ENCODE measurements at places on chromosomes 2 and 18.

- DNase-seq = peak; percentile 91
Measured at GRCh38 chr2:18925296-18925695, 335.9 kb upstream of the NT5C1B start.

DNA sequence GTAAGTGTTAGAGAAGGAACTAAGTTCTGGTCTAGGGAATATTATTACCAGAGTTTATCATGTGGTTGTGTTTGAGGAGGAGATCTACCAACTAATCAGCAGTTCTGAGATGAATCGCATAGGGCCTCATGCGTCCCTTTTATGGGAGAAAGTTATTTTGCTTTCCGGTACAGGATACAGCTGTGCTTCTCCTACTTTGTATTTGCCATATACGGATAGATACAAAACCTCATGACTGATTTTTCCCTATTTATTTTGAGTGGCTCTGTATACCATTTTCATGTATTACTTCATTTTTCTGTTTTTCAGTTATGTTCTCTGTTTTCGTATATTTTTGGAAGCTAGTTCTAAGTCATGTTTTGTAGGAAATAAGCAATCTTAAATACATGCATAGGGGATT, 66.8 kb downstream of the ACSL3 start:
- DNase-seq = no peak

DNA sequence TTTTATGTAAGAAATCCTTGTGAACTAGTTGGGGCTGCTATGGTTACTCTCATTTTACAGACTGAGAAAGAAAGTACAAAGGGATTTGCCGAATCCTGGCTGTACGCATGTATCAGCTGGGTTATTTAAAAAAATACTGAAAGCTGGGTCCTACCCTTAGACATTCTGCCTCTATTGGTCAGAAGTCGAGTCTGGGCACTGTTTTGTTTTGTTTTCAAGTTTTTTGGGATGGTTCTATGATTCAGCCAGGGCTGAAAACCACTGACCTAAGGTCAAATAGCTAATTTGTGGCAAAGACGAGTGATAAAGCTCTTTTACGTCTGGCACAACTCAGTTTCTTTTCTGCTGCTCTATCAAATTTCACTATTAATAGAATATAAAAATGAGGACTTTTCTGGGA, 5.9 kb upstream of the SLC8A1 start:
- no peak for DNase-seq

DNA sequence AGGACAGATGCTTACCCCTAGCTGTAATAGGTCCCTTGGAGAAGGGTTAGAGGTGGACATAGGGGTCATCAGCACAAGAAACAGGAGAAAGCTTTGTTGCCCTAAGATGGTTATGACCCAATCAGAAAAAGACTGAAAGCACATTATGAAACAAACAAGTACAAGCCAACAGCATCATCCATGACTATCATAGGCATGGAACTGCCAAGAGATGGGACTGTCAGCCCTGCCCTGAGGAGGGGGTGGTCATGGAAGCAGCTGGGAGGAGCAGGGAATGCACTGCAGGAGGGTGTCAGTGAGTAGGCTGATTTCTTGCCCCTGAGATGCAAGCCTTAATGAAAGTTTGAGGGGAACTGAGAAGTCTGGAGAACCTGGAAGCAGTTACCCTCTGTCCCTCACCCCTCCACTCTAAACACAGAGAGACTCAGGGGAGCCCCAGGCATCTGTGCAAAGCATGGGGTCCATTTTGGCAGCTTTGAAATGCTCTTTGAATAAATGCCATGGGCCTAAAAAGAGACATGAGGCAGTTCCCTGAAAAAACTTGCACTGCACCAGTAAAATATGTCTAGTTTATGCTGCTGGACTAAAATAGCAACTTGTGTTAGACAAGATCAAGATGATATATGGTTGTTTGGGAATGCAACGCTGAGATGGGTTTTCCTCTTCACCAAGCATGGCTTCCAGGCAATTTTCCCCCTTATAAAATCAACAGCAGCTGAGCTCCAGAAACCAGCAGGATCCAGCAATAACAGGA, 122.7 kb upstream of the ZFP36L2 start:
- DNase-seq = no peak

DNA sequence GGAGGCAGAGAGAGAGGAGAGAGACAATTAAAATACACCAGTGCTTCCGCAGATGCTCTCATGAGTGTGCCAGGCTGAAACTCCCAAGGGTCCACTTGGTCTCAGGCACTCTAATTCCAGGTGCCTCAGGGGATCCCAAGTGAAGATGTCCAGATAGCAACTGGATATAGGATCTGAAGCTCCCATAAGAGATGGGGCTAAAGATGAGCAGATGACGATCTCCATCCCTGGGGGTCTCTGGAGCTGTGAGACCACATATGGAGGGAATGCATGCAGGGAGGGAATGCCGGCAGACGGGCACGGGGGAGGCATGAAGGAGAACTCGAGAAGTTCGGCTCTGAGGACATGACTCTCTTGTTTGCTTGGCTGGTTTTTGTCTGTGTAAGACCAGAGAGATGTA, 223.7 kb upstream of the RAB6C start:
- DNase-seq = no peak

- DNase-seq = no peak
Measured at GRCh38 chr18:78074400-78075020, 824.9 kb downstream of the GALR1 start.

GRCh38 chr18:79241755-79242154, 154.0 kb upstream of the NFATC1 start:
- DNase-seq = no peak

DNA sequence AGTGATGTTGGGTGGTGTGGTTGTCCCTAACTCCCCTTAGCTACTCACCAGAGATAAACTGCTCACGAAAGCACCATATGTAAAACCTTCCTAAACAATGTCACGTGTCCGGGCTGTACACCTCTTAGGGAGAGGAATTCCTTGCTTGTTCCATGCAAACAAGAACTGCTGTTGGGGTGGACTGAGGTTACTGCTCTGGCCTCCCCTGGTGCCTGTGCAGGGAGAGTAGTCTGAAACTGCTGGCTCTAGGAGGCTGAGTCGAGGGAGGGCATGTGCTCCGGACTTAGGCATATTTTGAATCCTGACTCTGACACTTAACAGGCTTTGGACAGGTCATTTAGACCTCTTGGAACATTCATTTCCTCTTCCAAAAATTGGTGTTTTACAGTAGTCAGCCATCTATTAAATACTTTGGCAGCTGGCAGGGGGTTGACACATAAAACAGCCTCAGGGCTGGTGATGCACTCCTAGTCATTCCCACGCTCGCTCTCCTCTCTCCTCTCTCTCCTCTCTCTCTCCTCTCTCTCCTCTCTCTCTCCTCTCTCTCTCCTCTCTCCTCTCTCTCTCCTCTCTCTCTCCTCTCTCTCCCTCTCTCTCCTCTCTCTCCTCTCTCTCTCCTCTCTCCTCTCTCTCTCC, 10.6 kb downstream of the THNSL2 start:
- DNase-seq = no peak

GRCh38 chr2:69183659-69184058, 170.7 kb downstream of the ANTXR1 start:
- DNase-seq = no peak

GRCh38 chr2:106863387-106863786, 22.6 kb downstream of the ST6GAL2 start:
- DNase-seq = no peak

GRCh38 chr2:128315829-128316776, 2.6 kb downstream of the HS6ST1 start:
- DNase-seq = no peak

- no peak for DNase-seq
Measured at GRCh38 chr2:176101216-176101830, 1.7 kb downstream of the HOXD12 start.

- no peak for DNase-seq
Measured at GRCh38 chr2:64763126-64763525, 109.4 kb upstream of the SERTAD2 start.

DNA sequence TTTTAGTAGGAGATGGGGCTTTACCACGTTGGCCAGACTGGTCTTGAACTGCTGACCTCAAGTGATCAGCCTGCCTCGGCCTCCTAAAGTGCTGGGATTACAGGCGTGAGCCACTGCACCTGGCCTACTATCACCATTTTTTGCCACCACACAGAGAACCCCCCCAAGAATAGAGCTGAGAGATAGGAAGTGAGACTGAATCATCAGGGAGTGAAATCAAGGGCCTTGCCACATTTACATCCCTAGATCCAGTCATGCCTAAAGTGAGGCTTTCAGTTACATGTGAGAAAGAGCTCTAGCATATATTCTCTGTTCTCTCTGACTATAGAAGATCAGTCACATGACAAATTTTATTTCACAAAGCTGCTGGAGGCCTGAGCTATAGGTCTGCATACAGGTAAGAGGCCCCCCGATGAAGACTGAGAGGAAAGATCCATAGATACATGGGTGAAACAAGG, 28.0 kb upstream of the KCMF1 start:
- DNase-seq = no peak

GRCh38 chr2:204251158-204251997, 293.9 kb upstream of the PARD3B start:
- no peak for DNase-seq

- no peak for DNase-seq
Measured at GRCh38 chr2:193891023-193891422, 1696.3 kb upstream of the TMEFF2 start.

- no peak for DNase-seq
Measured at GRCh38 chr18:48804856-48805610, 145.7 kb downstream of the SMAD7 start.

- DNase-seq = no peak
Measured at GRCh38 chr2:207867905-207868304, 98.2 kb upstream of the FZD5 start.

DNA sequence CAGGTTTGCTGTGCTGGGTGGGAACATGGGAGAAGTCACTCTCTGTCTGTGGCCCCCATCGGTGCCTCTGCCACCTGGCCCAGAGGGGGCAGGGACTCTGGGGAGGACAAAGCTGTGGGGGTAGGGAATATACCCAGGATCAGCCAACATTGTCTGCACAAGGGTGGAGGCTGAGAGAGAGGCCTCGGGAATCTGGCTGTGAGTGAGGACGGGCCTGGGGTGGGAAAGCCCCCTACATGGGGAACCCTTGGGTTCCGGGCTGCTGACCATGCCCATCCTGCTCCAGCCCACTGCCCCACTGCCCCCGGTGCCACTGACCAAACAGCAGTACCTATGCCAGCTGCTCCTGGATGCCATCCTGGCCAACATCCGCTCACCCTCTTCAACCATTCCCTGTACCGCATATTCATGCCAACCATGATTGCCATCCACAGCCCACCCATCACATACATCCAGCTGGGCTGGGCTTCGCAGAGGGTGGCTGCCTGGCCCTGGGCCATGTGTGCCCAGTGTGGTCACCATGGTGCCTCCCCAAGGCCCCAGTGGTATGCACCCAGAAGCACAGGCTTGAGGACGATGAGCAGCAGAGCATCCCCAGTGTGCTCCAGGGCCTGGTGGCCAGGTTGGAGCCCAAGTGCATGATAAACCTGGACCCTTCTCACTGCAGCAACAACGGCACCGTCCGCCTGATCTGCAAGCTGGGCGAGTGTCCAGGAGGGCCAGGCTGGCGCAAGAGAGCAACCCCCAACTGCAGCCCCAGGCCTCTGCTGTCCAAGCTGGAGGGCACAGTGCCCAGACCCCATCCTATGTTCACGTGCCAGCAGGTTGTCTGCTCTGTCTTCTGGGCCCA, 6.9 kb upstream of the POTEF start:
- no peak for DNase-seq

DNA sequence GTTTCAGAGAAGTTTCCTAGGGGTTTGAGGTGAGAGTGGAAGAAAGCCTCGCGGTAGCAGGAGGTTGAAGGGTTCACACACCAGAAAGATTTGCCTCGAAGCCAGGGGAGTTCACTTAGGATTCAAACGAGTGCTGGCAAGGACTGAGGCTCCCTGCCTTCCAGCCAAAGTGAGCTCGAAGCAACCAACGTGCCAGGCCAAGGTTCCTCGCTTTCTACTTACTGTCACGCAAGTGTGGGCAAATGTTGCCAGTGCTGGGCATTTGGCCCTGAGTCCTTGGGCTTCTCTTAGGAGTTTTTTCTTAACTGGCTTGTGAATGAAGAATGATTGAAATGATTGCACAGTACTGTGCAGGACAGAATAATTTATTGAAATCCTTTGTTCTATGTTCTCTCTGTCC, 53.6 kb downstream of the TMEM178A start:
- DNase-seq = no peak

GRCh38 chr2:158845859-158846258, 50.7 kb downstream of the DAPL1 start:
- no peak for DNase-seq

DNA sequence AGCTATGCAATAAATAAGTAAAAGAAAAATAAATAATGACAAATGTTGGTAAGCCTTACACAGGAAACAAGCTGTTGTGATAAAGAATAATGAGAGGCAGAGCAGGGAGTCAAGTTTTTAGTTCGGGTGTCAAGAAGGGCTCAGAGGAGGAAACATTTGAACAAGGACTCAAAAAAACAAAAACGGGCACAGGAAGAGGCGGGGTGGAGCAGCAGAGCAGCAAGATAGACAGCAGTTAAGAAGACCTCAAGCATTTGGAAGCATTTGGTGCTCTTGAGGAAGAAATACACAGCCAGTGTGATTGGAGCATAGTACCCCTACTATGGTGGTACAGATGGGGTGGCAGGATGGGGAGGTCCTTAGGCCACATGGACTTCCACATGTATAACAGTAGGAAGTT, 2.8 kb downstream of the TMEM169 start:
- no peak for DNase-seq

DNA sequence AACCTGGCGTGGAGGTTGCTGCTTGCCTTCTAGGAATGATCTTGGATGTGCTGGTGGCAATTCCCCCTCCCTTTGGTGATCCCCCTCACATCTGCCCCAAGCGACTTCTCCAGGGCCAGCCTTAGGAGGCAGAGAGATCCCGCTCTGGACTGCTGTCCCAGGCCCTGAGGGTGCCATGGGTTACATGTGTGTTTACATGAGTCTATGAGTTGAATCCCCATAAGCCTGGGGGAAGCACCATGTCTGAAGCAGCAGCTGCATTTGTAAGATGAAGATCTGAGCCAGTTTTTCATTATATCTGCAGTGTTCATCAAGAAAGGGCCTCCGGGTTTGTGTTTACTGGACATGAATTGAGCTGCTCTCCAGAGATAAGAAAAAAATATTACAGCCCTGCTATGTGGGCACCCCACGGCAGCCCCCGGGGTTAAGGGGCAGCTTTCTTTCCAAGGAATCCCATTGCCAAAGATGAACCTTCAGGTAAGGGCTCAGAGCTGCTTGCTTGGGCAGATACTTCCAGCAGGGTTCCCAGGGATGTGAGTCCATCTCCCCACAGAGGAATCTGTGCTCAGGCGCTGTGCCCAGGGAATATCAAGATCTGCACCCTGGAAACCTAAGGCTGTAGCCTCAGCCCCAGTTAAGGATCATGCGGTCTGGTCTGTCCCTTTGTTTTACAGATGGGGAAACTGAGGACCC, 46.0 kb downstream of the MRPS5 start:
- DNase-seq = no peak

DNA sequence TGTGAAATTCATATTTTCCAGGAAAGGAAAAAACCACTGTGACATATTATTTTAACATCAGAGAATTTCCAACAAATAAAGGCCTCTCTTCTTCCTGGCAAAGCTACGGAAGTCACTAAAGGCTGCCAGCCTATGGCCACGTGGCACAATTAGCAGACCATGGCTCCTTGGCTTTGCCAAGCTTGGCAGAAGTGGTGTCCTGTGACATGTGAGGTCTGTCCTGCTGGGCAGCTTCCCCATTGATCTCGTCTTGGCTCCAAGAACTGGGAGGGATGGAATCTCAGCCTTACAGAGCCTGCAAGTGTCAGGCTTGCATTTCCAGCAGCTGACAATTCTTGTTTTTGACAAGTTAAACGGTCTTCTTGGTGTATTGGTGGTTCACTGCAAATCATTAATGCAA, 226.9 kb upstream of the THSD7B start:
- DNase-seq = no peak
